ENCODE measurements at places on chromosomes 6 and 20.

DNA sequence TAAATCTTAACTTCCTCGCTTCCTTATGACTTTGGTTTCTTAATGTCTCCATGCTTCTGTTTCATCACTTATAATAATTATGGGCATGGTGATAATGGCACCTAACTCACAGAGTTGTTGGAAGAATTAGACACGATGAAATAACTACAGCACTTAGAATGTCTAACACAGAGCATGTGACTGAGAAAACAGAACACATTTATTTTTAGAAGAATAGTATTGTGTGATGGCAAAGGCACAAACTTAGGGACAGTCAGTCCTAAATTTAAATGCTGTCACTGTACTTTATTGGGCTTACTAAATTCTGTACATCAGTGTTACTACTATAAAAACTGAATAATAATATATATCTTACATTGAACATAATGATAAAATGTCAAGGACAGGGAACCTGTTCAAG, 391.1 kb upstream of the JAG1 start:
- no peak for DNase-seq

DNA sequence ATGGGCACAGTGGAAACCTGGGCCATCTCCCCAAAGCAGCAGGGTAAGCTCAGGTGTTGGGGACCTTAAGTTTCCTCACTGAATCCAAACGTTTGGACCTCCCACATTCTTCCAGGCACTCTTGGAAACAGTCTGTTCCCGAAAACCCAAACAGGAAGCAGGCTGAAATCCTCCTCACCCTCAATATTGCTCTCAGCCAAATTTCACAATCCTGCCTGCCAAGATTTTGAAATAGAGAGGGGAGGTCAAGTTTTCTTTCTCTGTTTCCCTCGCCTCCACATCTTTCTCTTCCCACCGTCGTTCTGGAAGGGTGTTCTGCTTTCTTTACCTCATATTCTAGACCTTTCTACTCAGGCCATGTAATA, 392.0 kb upstream of the SASH1 start:
- no peak for DNase-seq

DNA sequence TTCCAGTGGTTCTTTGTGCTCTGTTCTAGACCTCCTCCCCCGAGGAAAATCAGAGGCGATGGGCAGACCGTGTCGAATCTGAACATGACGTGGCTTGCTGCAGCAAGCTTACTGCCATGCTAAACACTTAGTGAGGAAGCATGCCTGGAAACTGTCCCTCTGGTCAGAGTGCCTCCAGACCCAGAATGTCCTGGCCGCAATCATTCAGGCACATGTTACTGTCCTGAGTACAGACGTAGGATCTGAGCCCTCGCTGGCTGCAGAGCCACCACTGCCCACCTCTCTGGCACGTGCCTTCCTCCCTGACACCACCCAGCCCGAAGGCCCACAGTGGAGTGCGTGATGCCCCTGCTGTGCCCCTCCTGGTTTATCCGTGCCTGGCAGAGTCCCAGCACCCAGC, 163.6 kb downstream of the SYNDIG1 start:
- DNase-seq = no peak

DNA sequence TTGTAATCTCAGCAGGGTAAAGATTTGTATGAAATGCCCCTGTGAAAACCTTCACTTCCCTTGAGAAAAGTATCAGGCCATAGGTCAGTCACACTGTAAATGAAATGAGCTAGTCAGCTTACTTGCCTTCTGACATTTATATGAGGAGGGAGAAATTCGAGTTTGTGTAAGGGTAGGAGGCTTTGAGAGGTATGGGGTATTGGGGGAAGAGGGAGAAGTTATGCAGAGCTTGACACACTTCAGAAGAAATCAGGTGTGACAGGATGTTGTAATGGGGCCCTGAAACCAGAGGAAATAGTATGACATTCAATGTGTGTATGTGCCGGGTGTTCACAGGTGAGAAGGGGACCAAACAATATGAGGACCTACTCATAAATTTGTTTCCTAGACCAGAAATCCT, 64.2 kb upstream of the CCN6 start:
- DNase-seq = no peak

- DNase-seq = no peak
These were observed 92.2 kb upstream of the HIVEP1 start for GRCh38 chr6:11919771-11920440.

- DNase-seq = no peak
These were observed 594.3 kb downstream of the UTRN start for GRCh38 chr6:144879436-144879835.

DNA sequence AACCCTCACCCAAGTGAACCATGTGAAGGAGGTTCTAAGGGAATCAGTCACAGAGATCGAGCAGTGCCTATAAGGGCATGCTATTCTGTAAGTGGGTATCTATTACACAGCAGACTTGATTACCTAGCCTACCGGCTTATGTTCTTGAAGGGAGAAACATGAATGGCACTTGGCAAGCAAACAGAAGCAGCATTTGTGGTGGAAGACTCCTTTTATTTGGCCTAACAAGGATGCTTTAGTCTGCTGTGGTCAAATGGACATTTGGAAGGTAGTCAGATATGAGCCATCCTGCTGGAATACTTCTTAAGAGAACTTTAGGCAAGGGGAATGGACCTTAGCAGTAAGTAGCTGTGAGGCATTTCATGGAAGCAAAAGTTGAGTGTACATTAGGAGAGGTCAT, 126.3 kb downstream of the COL12A1 start:
- DNase-seq = no peak

DNA sequence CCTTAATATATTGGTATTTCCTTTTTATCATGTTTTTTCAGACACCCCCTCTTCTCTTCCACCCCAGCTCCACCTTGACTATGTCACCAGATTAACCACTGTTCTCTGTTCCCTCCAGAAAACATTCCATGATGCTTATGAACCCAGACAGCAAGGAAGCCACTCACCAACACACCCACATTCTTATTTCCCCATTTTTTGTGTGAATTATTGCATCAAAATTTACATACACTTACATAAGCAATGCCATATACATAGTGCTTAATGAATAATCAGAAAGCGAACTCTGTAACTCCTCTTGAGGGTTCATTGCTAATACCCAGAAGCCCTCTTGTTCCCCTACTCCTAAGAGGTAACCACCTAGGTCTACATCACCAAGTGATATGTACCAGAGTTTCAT, 182.3 kb upstream of the CDYL start:
- no peak for DNase-seq

DNA sequence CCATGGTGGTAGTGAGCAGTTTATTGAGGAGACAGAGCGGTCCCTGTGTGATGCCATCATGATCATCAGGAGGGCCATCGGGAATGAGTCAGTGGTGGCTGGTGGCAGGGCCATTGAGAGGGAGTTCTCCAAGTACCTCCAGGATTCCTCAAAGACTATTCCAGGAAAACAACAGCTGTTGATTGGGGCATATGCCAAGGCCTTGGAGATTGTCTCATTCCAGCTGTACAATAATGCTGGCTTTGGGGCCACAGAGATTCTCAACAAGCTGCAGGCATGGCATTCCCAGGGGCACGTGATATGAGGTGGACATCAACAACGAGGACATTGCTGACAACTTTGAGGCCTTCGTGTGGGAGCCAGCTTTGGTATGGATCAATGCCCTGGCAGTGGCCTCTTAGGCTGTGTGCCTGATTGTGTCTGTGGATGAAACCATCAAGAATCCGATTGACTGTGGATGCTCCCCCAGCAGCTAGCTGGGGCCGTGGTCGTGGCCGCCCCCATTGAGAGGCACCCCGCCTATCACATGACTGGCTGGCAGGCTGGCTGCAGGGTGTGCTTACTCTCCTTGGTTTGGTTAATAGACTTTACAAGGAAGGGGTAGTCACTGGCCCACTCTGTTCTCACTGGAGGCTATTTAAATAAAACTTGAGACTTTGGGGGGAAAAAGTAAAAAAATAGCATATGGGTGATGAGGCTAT, 16.7 kb downstream of the RAET1E start:
- DNase-seq = no peak

DNA sequence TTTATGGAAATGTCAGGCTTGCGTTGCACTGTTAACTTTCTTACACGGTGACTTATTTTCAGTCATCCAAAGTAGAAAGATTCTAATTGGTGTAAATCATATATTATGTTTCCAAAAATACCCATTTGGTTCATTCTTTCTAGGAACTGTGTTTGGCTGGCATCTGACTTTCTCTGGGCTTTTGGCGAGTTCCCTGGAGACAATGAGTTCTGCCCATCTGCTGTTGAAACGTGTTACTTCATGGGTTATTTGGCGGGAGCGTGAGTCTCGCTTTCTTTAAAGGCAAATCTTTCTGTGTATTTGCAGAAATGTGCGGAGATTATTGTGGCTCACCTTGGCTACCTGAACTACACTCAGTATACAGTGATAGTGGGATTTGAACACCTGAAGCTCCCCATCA, 29.5 kb downstream of the TMEM181 start:
- DNase-seq = no peak

DNA sequence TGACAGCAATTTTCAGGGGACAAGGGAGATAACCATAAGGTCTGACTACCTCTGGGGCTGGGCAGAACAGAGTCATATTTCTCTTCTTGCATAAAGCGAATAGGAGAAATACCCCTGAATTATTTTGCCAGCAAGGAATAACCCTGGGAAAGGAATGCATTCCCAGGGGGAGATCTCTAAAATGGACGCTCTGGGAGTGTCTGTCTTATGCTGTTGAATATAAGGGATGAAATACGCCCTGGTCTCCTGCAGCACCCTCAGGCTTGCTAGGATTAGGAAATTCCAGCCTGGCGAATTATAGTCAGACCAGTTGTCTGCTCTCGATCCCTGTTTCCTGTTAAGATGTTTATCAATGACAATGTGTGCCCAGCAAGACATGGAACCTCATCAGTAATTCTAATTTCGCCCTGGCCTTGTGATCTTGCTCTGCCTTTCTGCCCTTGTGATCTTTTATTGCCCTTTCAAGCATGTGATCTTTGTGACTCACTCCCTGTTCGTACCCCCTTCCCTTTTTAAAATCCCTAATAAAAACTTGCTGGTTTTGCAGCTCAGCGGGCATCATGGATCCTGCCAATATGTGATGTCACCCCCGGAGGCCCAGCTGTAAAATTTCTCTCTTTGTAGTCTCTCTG, 221.6 kb upstream of the HS3ST5 start:
- DNase-seq = no peak

DNA sequence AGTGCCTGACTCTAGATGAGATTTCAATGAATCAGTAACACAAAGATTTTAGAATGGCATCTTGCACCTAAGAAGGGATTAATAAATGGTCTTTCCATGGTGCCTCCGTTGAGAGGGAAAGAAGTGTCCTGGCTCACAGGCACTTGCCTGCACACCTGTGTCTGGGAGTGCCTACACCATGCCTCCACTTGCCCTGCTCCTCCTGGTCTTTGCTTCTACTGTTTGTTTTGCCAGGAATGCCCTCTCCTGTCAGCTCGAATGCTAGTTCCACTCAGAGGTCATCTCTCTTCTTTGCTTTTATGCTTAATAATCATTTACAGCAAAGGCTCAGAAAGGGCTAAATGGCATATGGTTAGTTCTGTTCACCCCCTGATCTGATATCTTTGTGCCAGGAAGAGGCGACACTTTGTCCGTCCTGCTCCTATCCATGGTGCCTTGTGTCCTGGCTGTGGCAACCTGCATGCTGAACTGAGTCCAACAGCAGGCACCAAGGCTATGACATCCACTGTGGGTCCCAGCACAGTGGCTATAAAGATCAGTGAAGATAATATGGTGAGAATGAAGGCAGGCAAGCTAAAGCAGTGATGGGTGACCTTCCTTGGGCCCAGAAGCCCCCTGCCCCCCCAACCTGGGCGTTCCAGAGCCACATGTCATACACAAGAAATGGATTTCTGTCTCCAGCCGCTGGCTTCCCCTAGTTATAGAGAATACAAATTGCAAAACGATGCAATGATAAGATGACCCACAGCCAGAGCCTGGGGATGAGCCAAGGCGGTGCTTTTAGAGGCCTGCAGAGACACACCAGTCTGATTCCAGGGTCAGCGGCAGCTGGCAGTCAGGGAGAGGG, 1.4 kb downstream of the C6orf132 start:
- no peak for DNase-seq

DNA sequence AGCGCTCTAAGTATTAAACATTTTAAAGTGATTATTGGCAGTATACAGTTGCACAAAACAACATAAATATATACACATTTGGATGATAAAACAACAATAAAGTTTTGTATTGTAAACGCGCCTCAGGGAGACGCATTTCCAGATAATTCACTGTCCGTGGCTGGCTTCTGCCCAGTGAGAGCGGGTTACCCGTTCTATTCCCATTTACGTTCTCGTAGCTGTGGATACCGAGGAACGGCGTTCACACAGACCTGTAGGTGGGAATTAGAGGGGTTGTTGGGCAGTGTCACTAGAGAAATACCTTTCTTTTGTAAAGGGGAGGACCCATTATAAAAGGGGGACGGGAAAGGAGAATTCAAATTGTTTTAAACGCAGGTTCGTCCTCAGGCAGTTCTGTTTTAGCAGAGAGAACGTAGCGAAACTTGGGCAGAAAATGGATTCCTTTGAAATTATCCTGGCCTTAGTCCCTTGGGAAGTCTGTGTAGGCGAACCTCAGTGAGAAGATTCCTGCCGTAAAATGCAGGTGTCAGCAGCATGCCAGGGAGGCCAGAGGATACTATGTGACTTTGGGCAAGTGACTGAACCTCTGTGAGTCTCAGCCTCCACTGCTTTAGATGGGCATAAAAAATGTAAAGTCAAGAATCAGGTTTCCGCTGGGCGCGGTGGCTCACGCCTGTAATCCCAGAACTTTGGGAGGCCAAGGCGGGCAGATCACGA, 756 bp downstream of the MTG2 start:
- no peak for DNase-seq

DNA sequence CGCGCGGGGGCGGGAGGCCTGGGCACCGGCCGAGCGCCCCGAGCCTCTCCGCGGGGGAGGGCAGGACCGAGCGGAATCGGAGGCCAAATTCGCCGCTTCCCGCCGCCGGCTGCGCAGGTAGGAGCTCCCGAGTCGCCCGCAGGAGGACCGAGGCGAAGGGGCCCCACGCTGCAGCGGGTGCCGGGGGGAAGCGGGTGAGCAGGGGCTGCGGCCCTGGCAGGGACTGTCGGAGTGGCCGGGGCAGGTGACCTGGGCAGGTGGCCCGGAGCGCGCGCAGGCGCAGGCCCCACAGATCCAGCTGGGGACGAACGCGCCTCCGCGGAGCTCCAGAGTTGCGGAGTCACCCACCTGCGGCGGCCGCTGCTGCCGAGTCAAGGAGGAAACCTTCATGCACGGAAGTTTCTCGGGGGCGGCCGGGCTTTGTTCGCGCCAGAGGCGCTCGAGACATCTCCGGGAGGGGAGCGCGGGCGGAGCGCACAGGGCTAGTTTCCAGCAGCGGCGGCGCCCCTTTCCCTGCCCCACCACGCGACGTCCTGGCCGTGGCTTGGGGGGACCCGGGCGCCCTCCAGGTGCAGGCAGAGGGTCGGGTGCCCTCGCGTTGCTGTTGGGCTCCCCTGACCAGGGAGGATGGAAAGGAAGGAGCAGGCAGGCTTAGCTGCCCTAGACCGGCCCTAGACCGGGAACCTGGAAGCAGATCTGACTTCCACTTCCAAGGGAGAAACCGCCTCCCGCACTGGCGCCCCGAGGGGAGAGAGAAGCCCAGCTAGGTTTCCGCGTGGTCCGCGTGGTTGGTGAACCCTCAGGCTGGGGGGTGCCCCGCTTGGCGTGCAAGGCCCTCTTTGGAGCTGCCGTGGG, 590 bp downstream of the SLCO4A1 start:
- DNase-seq = peak; percentile 29

- no peak for DNase-seq
These were observed 269.5 kb downstream of the PLCB1 start for GRCh38 chr20:8401556-8401955.

Measured in nucleus accumbens (tissue), 56 donors.